ENCODE measurements at places on chromosomes 3 and 15.

GRCh38 chr15:42456971-42457370 lies 34.0 kb downstream of the ZNF106 start:
- no peak for DNase-seq

GRCh38 chr3:147407498-147408187 lies 1.3 kb upstream of the ZIC4 start:
- DNase-seq: no peak

DNA sequence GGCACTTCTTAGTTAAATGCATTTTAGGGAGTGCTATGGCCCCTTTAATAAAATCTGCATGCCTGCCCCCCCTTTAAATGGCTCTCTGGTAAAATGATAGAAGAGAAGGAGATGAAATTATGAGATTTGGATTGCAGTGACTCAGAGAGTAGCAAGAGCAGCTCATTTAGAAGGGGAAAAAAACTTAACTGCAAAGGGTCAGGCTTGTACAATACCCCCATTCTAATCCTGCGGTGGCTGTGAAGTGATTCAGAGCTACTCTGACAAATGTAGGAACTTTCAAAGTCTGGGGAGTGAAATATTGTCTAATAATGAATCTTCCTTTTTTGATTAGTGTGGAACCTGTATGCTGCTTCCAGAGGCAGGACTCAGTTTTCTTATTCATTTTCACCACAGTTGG lies 44.1 kb upstream of the TBC1D23 start:
- no peak for DNase-seq

DNA sequence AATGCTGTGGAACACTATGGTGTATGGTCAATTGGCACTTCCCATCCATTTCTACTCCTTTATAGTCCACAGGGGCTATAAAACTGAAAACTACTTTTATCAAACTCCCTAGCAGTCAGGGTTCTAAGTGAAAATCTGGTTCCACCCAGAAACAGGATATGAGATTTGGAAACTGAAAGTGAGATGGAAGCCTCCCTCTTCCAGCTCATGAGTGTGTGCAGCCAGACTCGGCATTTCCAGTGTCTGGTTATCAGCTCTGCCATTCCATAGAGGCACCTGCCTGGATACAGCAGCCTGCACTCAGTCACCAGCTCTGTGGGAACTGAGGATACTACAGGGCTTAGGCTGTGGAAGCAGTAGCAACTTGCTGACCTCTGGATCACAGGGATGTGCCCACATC lies 14.7 kb upstream of the PLA2G4F start:
- no peak for DNase-seq

DNA sequence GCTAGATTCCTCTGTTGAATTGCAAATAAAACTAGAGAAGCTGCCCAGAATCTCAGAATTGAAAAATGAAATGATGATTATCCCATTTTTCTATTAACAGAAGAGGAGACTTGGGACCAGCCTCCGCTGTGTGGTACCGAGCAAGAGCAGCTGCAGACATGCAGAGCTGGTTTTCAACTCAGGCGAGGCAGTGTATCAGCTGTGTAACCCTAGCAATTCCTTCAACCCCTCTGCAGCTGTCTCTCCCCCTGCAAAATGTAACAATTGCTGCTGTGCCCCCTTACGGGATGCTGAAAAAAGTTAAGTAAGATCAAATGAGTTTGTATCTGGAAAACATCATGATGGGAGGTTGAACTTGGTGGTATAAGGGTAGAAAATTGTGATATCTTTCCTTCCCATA lies 98.5 kb upstream of the C3orf80 start:
- no peak for DNase-seq

- DNase-seq: no peak
Measured at GRCh38 chr3:110420158-110420641, 651.4 kb upstream of the NECTIN3 start.

Data from stimulated activated CD8-positive, alpha-beta memory T cell treated with anti-CD3 and anti-CD28 coated beads, Interleukin-4, amount 100 ng/mL, for 1 hour (primary cell).